ENCODE measurements at places on chromosomes 2 and 18.

GRCh38 chr2:166384774-166385173 is 9.0 kb upstream of the SCN9A start:
- no peak for DNase-seq

- no peak for DNase-seq
Measured at GRCh38 chr18:77209587-77209986, 40.1 kb upstream of the GALR1 start.

DNA sequence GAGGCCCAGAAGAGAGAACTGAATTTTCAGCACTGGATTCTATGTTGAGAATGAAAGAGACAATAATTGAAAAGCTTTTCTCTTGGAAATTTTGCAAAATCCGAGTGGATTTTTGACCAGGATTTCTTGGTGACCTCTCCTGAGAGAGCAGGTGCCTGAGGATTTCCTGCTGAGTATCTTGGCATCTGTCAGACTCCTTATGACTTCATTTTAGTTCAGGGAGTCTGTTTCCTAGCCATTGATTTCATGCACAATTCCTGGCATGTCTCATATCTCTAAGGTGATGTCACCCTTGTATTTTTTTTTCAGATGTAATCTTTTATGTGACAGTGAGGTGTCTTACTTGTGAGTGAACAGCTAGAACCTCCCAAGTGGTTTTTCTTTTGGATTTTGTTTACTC is 195.9 kb downstream of the NEDD4L start:
- DNase-seq, result no peak

DNA sequence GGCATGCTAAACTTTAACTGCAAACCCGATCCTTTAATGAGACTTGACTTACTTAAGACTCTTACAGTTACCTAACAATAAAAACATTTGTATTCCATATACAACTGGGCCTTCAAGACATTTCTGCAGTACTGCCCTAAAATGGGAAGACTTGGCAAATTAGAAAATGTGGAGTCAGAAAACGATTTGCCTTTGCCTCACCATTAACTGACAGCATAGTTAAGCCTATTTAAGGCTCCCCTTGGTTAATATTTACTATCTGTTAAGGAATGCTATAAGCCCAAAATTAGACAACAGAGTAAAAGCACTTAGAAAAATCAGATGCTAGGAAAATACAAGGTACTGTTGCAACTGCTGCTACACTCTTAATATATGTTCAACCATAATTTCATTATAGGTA is 18.7 kb downstream of the TYW5 start:
- no peak for DNase-seq

- DNase-seq, result no peak
Measured at GRCh38 chr2:112020561-112020960, 34.5 kb upstream of the TMEM87B start.

- DNase-seq, result no peak
Measured at GRCh38 chr2:39705638-39706037, 39.9 kb downstream of the TMEM178A start.

DNA sequence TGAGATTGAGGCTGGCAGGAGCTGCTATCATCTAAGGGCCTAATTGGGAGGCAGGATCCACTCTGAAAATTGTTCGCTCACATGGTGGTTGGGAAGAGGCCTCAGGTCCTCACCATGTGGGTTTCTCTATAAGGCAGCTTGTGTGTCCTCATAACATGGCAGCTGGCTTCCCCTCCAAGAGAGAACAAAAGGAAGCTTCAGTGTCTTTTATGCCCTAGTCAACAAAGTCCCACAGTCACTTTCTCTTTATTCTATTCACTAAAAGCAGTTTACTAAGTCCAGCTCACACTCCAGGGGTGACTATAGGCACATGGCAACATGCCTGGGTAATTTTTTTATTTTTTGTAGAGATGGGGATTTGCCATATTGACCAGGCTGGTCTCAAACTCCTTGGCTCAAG is 5.8 kb upstream of the ITGAV start:
- DNase-seq, result no peak

DNA sequence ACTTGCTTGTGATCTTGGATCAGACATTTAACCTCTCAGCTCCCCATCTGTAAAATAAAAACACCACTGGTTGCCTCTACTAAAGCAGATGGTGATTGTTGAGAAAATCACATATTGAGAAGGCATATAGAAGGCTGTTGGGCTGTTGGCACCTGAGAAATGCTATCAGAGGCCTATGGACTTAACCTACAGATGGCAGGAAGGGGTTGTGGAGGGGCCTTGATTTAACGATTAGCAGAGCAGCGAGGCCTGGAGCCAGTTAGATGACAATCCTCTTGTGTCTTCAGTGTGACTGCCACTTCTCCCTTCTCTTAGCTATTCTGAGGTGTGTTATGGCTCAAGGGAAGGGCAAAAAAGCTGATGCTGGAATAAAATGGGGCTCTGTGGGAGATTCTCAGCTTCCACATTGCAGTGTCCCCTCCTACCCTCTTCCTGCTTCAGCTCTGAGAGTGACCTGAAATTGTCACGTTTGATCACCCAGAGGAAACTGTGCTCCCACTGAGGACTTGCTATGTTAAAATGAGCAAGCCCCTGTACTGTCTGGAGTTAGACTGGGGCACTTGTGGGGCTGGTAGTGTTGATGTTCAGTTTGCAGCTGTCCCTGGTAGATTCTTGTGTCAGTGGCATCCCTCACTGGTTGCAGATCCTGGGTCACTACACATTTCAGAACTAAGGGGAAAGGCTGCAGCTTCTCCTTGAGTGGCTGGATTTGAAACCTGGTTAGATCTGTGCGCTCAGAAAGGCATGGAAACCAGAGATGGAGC is 31.5 kb downstream of the CXCR4 start:
- DNase-seq, result no peak

DNA sequence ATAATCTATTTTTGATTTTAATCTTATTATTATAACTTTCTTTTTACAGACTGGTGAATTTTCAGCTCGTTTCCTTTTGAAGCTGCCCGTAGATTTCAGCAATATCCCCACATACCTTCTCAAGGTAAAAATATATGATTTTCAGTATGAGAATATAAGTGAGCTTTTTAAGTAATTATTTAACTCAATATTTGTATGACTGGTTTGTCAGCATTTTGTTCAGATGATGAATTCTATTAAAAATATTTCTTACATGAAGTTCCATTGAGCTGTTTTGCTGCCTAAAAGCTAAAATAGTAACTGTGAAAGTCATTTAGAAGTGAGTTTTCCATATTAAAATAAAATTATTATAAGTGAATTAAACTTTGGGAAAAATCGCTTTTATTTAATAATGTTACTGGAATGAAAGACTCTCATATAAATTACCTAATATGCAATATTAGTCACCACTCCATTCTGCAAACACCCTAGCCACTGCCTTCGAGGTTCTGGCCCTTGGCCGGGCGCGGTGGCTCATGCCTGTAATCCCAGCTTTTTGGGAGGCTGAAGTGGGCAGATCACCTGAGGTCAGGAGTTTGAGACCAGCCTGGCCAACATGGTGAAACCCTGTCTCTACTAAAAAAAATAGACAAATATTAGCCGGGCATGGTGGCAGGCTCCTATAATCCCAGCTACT is 155.3 kb downstream of the BABAM2 start:
- DNase-seq, result no peak

DNA sequence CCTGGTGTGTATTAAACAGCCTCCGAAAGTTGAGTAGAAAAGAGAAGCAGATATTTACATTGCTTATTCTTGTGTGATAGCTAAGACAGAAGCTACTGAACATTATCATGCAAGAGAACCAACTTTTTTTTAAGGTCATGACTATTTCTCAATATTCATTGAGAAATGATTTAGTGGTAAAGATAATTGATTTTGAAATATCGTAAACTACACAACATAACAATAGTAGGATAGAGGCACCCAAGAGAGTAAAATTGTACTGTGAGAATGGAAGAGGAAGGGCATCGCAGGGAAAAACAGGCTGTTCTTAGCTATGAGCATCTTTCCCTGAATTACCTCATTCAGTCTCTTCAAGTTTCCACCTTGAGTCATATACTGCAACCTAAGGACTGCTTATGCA is 25.2 kb downstream of the HRH4 start:
- DNase-seq, result no peak

DNA sequence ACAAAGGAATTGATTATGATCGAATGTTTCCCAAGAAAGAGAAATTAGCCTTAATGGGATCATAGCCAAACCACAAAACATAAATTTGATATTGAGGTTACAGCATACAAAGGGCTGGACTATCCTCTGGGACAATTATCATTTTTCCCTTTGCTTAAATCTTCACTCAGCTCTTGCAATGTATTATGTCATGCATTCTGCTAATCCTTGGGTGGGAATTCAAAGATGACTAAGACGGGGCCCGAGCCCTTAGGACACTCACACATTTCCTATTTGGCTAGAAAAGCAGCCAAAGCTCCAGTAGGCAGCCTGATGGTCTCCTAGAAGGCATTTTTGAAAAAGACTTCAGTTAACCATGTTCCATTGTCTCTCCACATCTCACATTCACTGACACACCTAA is 17.2 kb upstream of the NMI start:
- no peak for DNase-seq

GRCh38 chr2:224369028-224369632 is 32.8 kb downstream of the FAM124B start:
- DNase-seq, result no peak

- DNase-seq, result peak; percentile 40
Measured at GRCh38 chr2:101900375-101900774, 91.4 kb upstream of the IL1R2 start.

DNA sequence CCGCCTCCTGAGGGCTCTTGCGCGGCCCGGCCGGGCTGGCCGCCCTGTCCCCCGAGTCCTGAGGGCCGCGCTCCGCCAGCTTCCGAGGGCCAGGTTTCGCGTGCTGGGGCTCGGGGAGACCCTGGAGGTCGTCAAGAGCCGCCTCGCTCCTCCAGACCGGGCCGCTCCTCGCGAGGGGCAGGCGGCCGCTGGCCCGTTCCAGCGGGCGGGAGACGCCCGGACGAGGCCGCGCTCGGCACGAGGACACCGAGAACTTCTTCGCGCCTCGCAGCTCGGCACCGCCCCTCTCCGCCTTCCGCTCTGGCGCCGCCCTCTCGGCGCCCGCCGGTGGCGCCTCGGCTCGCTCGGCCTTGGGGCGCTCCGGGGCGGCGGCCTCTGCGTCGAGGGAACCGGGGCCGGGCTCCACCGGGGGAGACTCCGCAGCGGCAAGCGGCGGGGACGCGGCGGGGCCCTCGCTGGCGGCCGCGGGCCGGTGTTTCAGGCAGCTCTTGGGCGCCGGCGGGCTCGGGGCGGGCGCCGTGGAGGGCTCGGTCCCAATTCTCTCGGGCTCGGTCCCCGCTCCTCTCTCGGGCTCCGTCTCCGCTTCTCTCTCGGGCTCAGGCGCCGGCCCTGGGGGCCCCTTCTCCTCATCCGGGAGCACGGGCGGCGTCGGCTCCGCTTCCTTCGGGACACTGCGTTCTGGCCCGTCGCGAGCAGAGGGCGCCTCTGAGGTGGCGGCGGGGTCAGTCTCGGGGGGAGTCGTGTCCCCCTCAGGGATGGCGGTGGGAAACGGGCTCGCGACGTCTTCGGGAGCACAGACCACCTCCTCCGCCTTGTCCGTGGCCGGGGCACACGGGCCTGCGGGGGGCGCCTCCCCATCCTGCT is 91.6 kb upstream of the MGAT4A start:
- DNase-seq, result peak; percentile 59

- DNase-seq, result no peak
Measured at GRCh38 chr2:78318275-78318674, 707.2 kb upstream of the REG3G start.
